ENCODE measurements at places on chromosomes 2 and 18.

GRCh38 chr18:79989195-79989497 lies 783 bp upstream of the TXNL4A start:
- no peak for DNase-seq

DNA sequence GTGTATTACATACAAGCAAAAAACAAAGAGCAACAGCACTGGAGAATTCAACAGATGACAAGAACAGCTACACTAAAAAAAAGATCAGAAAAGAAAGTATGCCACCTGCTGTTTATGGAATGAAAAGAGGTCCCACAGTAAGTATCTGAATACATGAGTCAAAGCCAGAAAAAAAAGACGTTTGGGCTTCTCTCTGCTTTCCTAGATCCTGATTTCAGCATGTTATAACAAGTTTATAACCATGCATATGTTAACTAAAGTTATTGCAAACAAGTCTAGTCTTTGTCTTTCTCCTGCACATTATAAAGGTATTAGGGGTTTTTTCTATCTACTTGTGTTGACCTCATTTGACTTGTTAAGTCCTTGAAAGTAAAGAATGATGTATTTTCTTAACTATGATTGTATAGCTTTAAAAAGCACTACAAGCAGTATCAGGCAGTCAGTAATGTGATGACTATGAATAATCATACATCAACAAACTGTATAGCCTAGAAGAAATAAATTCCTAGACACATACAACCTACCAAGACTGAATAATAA lies 108.5 kb upstream of the COL5A2 start:
- no peak for DNase-seq

GRCh38 chr2:211730215-211730614 lies 808.4 kb downstream of the ERBB4 start:
- no peak for DNase-seq

GRCh38 chr18:60189856-60190255 lies 182.7 kb downstream of the MC4R start:
- no peak for DNase-seq

DNA sequence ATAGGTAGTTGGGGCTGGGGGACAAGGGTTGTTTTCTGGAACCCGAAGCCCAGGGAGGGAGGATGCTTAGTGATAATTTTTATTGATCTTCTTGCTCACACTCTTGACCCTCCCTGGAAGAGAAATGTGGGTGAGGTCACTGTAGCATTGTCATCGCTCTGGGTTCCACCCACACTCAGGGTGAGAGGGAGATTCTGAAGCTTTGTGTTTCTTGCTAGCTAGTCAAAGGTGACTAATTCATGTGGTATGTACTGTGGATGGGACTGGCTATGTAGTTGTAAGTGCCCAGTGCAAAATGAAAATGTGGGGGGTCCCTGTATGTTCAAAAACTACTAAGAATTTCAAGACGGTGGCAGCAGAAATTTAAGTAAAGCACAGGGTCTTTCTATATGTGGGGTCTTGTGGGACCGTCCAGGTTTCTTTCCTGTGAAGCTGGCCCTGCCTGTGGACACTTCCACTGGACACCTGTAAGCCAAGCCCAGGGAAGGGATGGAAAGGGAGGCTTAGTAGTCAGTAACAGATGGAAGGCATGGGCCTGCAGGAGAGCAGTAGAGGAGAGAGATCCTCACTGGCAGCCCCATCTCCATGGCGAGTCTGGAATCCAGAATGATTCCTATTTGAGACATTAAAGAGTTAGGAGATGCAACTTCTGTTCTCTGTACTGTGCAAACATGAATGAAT lies 35.0 kb downstream of the TSN start:
- no peak for DNase-seq

DNA sequence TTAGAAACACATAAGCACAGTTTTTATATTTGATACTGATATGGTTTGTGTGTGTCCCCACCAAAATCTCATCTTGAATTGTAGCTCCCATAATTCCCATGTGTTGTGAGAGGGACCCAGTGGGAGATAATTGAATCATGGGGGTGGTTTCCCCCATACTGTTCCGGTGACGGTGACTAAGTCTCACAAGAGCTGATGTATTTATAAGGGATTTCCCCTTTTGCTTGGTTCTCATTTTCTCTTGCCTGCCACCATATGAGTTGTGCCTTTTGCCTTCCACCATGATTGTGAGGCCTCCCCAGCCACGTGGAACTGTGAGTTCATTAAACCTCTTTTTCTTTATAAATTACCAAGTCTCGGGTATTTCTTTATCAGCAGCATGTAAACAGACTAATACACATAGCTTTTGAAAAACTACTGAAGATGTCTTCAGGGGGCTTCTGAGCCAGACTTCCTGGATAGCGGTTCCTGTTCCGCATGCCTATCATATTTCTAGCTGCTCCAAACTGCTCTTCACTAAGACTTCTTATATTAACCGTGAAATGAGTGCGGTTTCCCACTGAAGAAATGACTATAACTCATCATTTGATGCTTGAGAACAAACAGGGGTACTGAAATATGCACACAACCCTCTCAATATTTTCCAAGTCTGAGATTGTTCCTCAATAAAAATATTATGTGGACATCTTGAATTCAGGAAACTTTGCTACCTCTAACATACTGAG lies 75.8 kb downstream of the SPHKAP start:
- no peak for DNase-seq

GRCh38 chr18:37265382-37265781 lies 300.2 kb downstream of the CELF4 start:
- no peak for DNase-seq

DNA sequence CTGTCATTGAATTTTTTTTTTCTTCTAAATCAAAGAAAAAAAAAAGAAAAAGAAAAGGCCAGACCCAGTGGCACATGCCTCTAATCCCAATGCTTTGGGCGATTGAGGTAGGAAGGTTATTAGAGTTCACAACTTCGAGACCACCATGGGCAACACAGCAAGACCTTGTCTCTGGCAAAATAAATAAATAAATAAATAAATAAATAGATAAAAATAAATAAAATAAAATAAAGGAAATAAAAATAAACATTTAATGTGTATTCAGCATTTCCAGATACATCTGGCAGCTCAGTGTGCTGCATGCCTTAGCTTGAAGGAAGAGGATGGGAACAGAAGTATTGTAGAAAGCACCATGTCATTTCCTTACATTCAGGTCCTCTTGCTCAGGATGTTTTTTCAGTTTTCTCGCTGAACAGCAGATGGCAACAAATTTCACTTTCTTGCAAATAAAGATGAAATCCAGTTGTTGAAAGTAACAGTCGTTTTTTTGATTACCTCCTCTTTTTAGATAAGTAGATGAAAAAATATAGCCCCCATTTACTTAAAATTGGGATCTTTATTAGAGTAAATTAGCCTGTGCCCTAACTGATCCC lies 25.7 kb upstream of the FAM178B start:
- DNase-seq, result no peak

GRCh38 chr2:199982126-199982843 lies 26.9 kb downstream of the MAIP1 start:
- DNase-seq, result no peak

- DNase-seq, result no peak
Measured at GRCh38 chr2:242034996-242035814, 165.7 kb downstream of the RTP5 start.

- DNase-seq, result no peak
Measured at GRCh38 chr2:136136931-136137330, 19.0 kb upstream of the CXCR4 start.

GRCh38 chr2:118763797-118764196 lies 83.7 kb downstream of the EN1 start:
- no peak for DNase-seq

GRCh38 chr2:25041307-25041927 lies 459 bp upstream of the EFR3B start:
- no peak for DNase-seq

- DNase-seq, result no peak
Measured at GRCh38 chr2:8314063-8314462, 367.8 kb upstream of the ID2 start.

- no peak for DNase-seq
Measured at GRCh38 chr2:126370201-126370600, 285.8 kb upstream of the GYPC start.

Data from cardiac septum (tissue), 1 donor.